ENCODE measurements at places on chromosomes 7 and 10.

GRCh38 chr10:88932539-88933256, 19.9 kb downstream of the ACTA2 start:
- DNase-seq: peak; percentile 65

GRCh38 chr10:60140651-60141632, 234.6 kb upstream of the CCDC6 start:
- DNase-seq: no peak

GRCh38 chr10:83582407-83583095, 556.8 kb upstream of the GHITM start:
- DNase-seq: no peak

GRCh38 chr7:71504697-71505441, 372.9 kb downstream of the GALNT17 start:
- no peak for DNase-seq

All from MV-4-11 (cell line).